ENCODE measurements at places on chromosomes 5 and 9.

- no peak for DNase-seq
Observed at GRCh38 chr5:168656633-168657032, 77.5 kb upstream of the PANK3 start.

DNA sequence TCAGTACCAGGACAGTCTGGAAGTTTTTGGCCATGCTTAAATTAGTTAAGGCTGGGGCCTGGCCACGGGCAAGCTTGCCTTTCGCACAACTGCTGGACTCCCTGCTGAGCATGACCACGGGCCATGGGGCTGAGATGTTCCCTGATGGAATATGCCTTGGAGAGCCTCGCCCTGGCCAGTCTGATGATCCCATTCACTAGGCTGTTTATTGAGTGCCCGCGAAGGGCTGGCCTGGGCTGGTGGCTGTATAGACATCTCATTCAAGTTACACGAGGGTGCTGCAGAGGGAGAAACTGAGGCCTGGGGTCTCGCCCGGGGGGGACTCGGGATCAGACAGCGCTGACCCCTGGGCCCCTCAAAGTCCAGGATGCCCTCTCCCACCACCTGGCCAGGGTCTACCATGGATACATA lies 7.8 kb upstream of the RXRA start:
- no peak for DNase-seq

GRCh38 chr9:114928136-114928535 lies 2.3 kb downstream of the TNFSF8 start:
- no peak for DNase-seq

DNA sequence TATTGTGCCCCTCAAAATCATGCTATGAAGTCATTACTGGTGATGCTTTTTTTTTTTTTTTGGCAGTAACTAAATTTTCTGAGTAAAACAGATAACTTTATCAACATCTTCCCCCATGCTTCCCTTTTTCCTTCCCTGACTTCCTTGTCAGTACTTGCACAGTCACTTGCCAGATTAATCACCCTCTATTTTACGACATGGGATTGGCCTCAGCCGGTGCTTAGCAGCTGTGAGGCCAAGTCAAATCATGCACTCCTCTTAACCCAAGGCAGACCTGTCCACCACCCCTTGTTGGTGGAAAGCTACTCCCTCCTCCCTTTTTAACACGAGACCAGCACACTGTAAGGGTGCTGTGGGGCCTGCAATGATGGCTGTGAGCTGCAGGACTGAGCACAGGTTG lies 118.0 kb upstream of the OTULINL start:
- DNase-seq, result no peak

DNA sequence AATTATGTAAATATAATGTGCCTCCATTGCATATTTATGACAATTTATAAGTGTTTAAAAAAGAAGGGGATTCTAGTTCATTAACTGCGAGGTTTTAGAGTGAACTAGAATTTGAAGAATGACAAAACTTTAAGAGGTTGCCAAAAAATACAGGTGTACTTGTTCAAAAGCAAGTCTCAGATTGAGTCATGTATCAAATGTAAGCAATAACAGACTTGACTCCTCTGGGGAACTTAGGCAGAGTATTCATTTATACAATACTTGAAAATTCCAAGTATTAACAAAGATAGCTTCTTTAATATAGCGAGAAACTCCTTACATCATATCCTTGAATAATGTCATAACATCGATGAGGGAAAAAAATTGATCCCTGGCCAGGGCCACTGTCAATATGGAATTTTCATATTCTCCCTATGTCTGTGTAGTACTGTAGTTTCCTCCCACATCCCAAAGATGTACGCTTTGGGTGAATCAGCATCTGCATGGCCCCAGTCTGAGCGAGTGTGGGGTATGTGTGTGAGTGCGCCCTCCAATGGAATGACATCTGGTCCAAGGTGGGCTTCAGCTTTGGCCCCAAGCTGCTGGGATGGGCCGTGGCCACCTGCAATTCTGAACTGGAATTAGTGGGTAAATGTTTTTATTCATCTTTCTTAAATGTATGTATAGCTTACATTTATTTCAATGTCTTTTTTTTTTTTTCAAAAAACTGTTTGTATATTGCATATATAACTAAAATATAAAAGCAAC lies 70.1 kb downstream of the RIC1 start:
- DNase-seq, result no peak

- no peak for DNase-seq
Observed at GRCh38 chr5:15959370-15960164, 220.0 kb downstream of the MARCHF11 start.

- DNase-seq, result no peak
Observed at GRCh38 chr5:28542987-28543386, 1504.6 kb upstream of the CDH9 start.

- no peak for DNase-seq
Observed at GRCh38 chr9:110745676-110746075, 77.1 kb downstream of the MUSK start.

GRCh38 chr9:129888293-129889121 lies 53.2 kb downstream of the USP20 start:
- DNase-seq, result no peak

Measured in 8988T (cell line).